ENCODE measurements at places on chromosomes 13 and 19.

- peak; percentile 97 for DNase-seq
Observed at GRCh38 chr13:99314640-99315176, 7.5 kb upstream of the GPR183 start.

- DNase-seq, result no peak
Observed at GRCh38 chr19:13146763-13147563, 3.2 kb downstream of the STX10 start.

- DNase-seq, result no peak
Observed at GRCh38 chr19:10919352-10920287, 8.8 kb downstream of the YIPF2 start.

GRCh38 chr13:33696530-33696929 lies 121.4 kb upstream of the RFC3 start:
- DNase-seq, result no peak

Data from kidney capillary endothelial cell (primary cell).